ENCODE measurements at places on chromosomes 1 and 21.

- peak; percentile 27 for DNase-seq
Observed at GRCh38 chr1:67771152-67771551, 62.1 kb downstream of the GNG12 start.

DNA sequence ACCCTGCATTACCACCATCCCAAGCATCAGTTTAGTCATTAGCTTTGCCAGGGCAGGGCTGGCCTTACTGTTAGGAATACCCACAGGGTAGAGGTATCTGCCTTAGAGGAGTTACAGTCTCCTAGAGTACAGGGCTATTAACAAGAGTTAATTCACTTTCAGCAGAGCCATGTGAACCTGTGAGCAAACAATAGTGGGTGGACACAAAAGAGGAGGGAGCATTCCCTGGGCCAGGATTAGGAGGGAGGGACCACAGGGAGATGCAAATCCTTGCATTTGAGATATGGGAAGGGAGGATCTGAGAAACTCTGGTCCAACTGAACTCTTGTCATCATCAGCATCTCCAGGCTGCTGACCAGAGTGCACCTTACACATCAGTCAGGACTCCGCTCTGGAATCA, 51.1 kb upstream of the IGSF21 start:
- DNase-seq, result no peak

- DNase-seq, result no peak
Observed at GRCh38 chr1:234907940-234908405, 220.7 kb downstream of the TOMM20 start.

GRCh38 chr1:209430821-209431259, 152.7 kb upstream of the CAMK1G start:
- no peak for DNase-seq

DNA sequence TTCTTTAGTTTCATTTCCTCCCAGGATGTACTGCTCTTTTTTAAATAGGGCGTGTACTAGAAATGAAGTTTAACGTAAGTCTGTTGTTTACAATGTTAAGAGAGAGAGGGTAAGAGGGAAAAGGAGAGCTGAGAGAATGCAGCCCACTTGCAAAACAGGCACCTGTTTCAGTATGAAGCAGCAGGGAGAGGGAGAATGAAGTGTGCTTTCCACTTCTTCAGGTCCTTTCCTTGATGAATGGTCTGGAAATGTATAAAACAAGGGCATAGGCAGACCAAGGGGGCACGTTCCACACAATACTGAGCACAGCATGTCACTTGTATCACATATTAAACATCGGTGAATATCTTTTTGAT, 2.0 kb downstream of the KCNA3 start:
- no peak for DNase-seq
